ENCODE measurements at places on chromosomes 3 and 15.

DNA sequence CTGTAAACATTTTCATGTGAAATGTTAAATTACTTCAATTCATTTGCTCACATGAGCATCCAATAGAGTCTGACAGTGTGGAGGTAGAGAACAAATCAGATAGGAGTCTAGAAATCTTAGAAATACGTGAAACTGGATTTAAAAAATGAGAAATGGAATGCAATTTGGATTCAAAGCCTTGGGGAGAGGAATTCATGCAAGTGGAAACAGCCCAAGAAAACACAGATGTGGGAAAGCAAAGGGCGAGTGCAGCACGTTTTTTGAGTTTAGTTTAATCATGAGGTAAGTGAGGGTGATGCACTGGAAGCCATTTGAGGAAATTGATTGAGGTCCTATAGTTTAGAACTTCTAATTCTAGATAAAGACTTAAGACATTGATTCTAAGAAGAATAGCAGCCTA is 434.7 kb downstream of the C3orf38 start:
- no peaks in the 10 kb centered on the region for H3K27me3 ChIP-seq
- no peak for DNase-seq
- H3K4me3 ChIP-seq, result no peak overlapping the region
- H3K4me1 ChIP-seq, result no peaks in the 10 kb centered on the region
- no peaks in the 10 kb centered on the region for H3K36me3 ChIP-seq

DNA sequence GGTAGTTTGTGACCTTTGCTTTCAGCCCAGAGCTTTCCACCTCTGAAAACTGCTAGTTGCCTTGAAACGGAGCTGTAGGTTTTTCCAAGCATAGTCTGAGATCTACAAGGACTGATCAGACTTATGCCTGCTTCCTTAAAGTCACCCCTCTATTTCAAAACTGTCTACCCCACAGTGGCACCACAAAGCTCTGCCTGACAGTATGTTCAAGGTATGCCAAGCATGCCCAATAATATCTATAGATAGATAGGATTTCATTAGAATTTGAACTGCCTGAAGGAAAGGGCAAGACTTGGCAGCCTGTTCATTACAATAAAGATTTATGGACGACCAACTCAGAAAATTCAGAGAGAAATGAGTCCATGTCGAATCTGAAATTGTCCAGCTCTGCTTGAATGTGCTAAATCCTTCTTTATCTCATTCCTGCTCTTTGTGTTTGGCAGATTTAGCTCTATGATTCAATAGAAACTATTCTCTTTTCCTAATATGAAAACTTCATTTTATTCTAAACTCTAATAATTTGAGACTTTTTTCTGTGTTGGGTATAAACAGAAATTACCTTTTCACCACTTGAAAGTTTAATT is 227.6 kb upstream of the TBC1D5 start:
- H3K27ac ChIP-seq, result no peak overlapping the region
- DNase-seq, result no peak
- no peaks in the 10 kb centered on the region for H3K27me3 ChIP-seq
- no peak overlapping the region for H3K4me3 ChIP-seq
- H3K4me1 ChIP-seq, result peaks cover 26% of the 10 kb centered on the region

DNA sequence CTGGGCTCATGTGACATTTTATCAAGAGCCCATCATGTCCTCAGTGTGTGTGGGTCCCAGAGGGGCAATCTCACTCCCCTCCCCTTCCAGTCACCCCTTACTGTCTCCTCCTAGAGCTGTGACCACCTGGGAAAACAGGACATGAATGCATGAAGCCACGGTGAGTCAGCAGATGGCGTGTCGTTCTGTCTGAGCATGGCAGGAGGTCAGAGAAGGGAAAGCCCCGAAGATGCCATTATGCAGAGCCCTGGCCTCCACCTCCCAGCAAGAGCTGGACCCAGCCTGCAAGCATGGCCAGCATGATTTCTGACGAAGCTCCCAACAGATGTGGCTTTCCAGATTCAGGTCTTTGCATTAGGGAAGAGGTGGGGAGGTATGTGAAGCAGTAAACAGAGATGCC is 118.5 kb downstream of the TLE3 start:
- peaks cover 7% of the 10 kb centered on the region for H3K4me1 ChIP-seq
- H3K4me3 ChIP-seq, result no peak overlapping the region
- H3K27ac ChIP-seq, result no peak overlapping the region
- no peak for DNase-seq
- H3K27me3 ChIP-seq, result peaks cover 31% of the 10 kb centered on the region

GRCh38 chr3:123804676-123805075 is 79.5 kb downstream of the MYLK start:
- DNase-seq, result no peak
- H3K4me1 ChIP-seq, result peaks cover 54% of the 10 kb centered on the region
- peaks cover 9% of the 10 kb centered on the region for H3K27me3 ChIP-seq
- H3K4me3 ChIP-seq, result no peak overlapping the region
- H3K36me3 ChIP-seq, result peaks cover 72% of the 10 kb centered on the region

DNA sequence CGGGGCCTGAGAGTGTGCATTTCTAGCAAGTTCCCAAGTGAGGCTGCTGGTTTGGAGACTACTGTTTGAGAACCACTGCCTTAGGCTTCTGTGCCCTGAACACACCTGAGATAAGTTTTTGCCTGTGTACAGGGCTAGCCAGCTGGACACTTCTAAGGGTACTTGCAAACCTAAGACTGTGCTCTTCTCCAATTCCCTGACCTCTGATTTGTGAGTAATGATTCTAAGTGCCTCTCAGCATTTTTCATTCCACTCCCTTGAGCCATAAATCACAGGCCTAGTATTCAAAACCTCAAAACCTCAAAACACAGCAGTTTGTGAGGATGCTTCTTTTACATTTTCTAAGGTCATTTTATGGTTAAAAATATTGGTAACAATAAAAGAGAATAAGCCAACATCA is 148.4 kb downstream of the CHST2 start:
- no peaks in the 10 kb centered on the region for H3K36me3 ChIP-seq
- no peak overlapping the region for H3K4me3 ChIP-seq
- H3K4me1 ChIP-seq, result peaks cover 17% of the 10 kb centered on the region
- H3K27me3 ChIP-seq, result no peaks in the 10 kb centered on the region
